ENCODE measurements at places on chromosomes 3 and 15.
A peak's percentile ranks its signal among the peaks of the same experiment; 100 is the strongest.

GRCh38 chr3:14780927-14781507 lies 37.7 kb upstream of the FGD5 start:
- peak; percentile 82 for DNase-seq

DNA sequence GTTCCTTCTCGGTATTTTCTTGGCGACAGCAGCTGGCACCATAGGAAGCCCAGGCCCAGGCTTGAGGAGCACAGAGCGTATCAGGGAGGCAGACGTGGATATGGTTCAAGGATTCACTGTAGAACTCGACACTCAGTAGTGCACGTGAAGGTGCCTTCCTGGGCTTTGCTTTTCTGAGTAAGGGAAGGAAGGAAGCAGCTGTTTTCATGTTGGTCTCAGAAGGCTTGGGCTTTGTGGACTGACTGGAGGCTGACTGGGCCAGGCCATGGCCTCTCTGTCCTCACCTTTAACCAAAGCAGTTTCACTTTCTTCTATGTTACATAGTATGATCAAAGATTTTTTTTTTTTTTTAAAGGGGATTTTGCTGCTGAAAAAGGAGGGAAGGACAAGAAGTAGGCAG lies 6.9 kb upstream of the GHRL start:
- no peak for DNase-seq

GRCh38 chr3:143351895-143352608 lies 232.5 kb downstream of the CHST2 start:
- no peak for DNase-seq

DNA sequence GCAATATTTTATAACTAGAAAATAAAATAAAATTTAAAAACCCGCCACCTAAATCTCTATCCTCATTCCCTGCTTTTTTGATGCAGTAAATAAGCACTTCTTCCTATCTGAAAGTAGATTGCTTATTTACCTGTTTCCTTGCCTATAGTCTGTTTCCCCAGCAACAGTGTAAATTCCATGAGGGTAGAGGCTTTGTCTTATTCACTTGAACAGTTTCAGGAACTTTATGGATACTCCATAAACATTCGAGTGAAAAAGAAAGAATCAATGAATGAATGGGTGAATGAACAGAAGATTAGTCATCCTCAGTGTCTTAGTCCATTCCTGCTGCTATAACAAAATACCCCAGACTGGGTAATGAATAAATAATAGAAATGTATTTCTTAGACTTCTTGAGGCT lies 41.7 kb downstream of the SHC4 start:
- DNase-seq, result no peak

DNA sequence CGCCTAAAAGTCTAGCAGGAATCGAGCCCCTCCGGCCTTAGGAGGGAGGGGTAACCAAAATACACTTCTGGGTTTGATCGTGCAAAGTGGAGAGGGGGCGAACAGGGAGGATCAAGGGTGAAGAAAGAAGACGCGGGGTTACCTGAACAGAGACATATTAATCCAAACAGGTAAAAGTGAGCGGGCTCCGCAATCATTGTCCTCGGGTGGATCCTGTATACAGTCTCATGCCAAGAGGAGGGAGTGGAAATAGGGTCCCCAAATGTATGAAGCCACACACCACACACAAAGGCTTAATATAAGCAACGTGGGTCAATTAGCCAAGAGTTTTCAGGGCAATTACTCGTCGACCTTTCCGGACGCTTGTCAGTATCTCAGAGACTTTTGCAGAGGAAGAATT lies 749.5 kb downstream of the ROBO1 start:
- DNase-seq, result peak; percentile 15

GRCh38 chr3:14366248-14366647 lies 36.2 kb upstream of the SLC6A6 start:
- peak; percentile 26 for DNase-seq

DNA sequence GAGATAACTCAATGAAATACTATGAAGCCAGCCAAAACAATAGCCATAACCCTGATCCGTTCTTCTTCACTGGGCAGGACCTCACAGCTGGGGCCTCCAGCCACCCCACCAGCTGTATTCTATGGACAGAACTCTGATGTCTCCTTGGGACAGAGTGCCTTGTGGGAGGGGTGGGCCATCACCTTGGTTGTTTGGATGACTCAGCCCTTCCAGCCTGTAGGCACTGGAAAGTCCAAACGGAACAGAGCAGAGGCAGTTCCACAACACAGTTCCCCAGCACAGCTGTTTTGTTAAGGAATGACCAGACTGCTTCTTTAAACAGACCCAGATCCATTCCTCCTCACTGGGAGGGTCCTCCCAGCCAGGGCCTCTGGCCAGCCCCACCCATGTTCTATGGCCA lies 31.9 kb upstream of the ZBED2 start:
- DNase-seq, result no peak

- DNase-seq, result peak; percentile 26
Measured at GRCh38 chr3:100403362-100404249, 2.3 kb downstream of the LNP1 start.

DNA sequence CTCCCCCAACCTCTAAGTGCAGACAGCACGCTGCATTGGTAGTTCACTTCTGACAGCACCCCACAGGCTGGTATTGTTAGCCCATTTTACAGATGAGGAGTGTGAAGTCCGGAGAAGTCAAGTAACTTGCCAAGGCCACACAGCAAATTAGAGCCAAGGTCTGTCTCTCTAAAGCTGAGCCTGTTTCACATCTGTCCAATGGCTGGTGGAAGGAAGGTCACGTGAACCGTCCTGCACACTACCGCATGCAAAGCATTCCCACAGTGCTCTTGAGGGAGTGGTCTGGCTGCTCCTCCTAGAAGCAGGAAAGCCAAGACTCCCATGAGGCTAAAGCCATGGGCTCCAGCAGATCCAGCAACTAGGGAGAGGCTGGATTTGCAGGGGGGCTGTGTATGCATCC lies 50.0 kb downstream of the MGLL start:
- no peak for DNase-seq

- no peak for DNase-seq
Measured at GRCh38 chr3:125643172-125643571, 47.9 kb upstream of the OSBPL11 start.

DNA sequence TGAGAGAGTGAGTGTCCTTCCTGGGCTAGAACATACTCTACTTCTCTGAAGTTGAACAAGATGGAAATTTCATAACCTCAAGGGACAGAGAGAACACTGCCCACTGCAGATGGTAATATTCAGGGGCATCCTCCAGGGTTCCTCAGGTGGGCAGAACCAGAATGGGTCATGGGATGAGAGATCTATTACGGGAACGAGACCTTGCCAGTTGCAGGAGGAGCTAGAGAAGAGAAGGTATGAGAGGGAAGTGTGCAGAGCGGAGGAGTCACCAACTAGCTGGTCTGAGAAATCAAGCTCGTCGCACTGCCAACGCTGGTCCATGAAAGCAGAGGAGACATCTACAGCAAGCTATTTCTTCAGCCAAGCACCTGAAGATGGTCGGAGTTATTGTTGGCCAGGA lies 184.7 kb downstream of the TJP1 start:
- no peak for DNase-seq
